Stimulated activated CD4-positive, alpha-beta T cell treated with anti-CD3 and anti-CD28 coated beads, Interleukin-2, amount 100 ng/mL, for 24 hours (primary cell): ENCODE measurements at places on chromosomes 1 and 21.

GRCh38 chr1:201626629-201627275, 87.8 kb downstream of the NAV1 start:
- DNase-seq = no peak

- DNase-seq = no peak
Observed at GRCh38 chr1:2166254-2166653, 28.3 kb downstream of the FAAP20 start.

- DNase-seq = no peak
Observed at GRCh38 chr1:9242338-9242969, 7.9 kb downstream of the H6PD start.

- no peak for DNase-seq
Observed at GRCh38 chr1:169119405-169119804, 12.9 kb downstream of the ATP1B1 start.

DNA sequence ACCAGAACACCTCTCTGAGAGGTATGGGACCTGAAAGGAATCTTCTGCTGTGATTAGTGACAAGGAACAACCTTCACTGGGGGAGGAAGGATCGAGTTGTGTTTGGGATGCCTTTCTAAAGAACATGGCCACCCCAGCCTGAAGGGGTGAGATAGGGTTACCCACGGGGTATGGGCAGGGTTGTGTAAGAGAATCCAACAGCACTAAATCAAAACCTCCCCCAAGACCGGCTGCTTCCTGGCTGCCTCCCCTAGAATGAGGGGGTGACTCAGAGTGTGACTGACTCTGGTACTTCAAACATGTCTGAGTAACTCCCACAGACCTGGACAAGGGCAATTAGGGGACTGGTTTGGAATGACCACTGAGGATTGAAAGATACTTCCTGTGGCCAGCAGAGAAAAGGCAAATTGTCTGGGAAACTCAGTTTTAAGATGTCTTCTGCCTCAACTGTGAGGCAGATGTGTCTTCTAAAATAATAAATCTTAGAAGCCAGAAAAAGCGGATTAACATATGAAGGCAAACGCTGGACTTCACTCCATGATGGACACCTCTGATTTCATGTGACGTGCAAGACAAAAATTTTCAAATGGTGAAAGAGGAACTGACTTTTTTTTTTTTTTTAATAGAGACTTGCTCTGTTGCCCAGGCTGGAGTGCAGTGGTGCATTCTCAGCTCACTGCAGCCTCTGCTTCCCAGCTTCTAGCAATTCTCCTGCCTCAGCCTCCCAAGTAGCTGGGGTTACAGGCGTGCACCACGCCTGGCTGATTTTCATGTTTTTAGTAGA, 6.7 kb upstream of the PTPN14 start:
- no peak for DNase-seq

GRCh38 chr21:31732597-31733550, 956 bp upstream of the SCAF4 start:
- peak; percentile 34 for DNase-seq

DNA sequence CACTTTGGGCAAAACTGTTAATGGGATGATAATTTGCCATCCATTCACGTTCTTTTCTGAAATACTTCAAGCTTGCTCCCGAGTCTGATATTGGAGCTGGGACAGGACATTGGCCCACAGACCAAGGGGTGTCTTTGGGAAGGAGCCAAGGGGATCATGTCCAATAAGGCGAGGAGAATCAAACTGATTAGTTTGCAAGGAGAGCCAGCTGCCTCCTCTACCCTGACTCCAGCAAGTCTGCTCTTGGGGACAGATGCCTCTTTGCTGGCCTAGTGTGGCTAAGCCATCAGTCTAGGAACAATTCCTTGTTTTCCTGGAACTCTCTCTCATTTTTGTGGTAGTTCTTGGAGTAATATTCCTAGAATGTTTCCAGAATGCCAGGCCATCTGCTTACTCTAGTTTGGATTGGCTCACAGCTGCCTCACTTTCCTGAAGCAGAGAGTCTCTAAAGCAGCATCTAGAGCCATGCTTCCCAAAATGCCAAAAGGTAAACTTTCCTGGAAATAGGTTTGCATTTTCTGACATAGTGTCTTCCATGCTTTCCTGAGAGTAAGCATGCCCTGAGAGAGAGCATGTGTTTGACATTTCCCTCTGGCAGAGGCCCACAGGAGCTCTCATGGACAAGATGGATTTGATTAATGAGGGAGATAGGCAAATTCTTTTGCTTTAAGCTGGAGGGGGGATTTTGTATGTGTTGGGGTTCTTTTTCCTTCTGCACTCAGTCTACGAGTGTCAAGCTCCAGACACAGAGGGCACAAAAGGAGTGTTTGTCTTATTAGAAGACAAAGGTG, 145.6 kb downstream of the GDAP2 start:
- DNase-seq = no peak

DNA sequence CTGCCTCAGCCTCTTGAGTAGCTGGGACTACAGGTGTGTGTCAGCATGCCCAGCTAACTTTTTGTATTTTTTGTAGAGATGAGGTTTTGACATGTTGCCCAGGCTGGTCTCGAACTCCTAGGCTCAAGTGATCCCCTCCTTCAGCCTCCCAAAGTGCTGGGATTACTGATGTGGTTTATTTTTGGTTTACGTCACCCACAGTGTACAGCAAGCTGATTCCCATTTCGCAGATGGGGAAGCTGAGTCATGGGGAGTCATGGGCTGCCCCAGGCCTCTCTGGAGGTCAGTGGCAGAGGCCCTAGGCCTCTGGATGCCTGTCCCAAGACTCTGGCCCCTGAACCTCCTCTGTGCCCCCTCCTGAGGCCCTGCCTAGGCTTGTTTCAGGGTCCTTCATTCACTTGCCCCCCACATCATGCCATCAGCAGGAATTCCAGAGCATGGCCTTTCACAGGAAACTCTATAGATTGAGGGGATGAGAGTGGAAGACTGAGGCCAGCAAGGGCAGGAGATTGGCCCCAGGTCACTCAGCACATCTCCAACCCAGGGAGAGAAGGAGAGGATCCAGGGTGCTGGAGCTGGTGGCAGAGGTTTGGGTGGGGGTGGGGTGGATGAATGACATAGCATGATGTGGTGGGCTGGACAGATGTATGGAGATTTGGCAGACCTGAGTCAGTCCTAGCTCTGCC, 266.0 kb downstream of the PTPRU start:
- no peak for DNase-seq

DNA sequence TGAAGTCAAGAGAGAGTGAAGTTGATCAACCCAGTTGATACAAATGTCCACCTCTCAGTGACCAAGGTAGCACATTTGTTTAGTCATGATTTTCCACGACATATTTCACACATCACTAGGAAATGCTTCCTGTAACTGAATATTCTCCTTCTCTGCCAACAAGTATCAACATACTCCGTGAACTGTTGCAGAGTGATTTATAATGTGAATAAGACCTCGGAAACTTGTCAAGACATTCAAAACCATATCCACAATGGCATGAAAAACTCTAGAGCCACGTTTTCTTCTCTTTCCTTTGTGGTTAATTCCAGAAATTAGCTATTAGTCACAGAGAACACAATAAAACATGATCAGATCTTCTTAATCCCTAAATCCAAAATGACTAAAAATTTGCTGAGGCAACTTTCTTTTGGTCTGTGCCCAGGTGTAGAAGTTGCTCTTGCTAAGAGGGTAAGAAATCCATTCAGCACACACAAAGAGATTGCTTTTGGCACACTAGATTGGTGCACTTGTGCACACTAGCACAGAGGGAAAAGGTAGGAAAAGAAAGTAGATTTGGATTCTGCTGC, 244.3 kb upstream of the NRIP1 start:
- no peak for DNase-seq

DNA sequence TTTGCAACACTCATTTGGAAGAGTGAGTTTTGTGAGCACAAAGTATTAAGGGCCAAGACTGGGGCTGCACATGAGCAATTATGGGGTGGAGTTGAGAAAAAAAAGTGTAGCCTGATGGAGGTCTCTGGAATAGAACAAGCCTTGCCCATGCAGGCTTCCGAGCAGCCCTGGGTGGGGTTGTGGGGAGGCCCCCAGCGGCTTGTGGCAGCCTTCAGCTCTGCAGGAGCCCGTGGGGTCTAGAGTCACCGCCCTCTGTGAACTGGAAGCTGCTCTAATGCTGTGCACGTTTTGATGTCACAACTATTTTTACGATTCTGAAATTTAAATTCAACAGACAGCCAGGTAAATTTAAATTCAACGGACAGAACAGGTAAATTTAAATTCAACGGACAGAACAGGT, 58.9 kb downstream of the BACE2 start:
- DNase-seq = no peak

DNA sequence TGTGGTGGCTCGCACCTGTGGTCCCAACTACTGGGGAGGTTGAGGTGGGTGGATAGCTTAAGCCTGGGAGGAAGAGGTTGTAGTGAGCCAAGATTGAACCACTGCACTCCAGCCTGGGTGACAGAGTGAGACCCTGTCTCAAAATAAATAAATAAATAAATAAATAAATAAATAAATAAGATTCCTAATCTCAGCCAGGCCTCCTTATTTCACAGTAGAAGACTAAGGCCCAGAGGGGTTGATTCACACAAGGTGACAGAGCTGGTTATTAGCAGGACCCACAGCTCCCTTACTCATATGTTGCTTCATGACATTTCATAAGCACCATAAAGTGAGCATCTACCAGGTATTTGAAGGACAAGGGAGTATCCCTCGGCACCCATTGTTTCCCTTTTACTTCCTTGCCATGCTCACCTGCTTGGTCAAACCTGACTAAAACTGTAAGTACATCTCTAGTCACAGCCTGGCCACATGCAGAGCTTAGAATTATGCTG, 32.7 kb downstream of the ALG14 start:
- DNase-seq = no peak

DNA sequence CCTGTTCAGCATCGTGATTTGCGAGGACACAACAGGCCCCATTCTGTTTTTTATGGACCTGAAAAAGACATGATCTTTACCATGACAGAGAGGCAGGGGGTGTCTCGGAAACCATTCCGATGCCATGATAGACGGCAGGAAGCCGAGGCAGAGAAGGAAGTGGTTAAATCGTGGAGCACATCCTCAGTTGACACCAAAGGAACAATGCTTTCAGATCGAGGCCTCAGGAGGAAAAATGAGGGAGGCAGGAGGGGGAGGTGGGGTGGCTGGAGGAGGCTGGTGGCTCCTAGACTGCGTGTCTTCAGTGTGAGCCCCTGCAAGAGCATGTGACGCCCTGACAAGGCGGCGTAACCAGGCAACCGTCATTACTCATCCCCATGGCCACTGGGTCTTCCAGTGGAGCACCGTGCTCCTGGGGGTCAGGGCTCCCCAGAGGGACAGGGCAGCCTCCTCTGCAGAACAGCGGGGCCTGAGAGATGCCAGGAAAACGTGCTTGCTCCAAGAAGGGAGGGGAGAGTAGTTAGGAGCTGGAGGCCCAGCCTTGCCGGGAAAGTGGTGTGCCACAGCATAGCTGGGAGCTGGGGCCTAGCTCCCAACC, 172.8 kb upstream of the TMEM51 start:
- DNase-seq = no peak

- no peak for DNase-seq
Observed at GRCh38 chr1:208242941-208243526, 1.1 kb downstream of the PLXNA2 start.

DNA sequence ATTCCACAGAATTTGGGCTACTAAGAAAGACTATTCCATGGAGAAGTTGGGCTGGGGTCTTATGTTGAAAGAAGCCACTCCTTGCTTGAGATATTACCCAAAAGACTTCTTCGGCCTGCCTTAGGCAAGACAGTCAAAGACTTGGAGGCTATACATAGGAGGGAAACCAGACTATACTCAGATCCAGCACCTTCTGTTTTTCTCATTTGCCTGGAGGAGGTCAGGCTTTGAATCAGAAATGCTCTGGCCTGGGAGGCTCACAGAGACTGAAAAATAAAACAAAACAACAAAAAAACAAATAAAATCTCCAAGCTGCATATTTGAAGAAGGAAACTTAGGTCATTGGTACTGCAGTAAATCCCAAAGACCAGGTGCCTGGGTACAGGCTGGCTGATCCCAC, 38.4 kb upstream of the EXOSC10 start:
- no peak for DNase-seq

DNA sequence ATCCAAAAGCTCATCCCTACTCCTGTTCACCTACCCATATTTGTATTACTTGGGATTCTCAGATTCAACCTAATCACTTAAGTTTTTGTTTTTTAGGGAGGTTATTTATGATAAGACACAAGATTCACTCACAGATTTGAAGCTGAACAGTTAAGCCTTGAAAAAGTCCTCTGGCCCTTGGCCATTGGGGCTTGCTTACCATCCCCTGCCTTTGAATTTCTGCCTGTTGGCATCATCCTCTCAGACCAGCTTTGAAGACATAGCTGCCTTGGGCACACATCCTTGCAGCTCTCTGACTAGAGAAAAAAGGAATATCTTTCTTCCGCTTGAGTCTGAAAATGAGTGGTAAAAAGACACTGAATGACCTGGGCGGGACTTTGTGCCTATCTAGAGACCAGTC, 41.8 kb upstream of the RALGPS2 start:
- no peak for DNase-seq

GRCh38 chr1:174963529-174964125, 36.1 kb upstream of the CACYBP start:
- DNase-seq = no peak

DNA sequence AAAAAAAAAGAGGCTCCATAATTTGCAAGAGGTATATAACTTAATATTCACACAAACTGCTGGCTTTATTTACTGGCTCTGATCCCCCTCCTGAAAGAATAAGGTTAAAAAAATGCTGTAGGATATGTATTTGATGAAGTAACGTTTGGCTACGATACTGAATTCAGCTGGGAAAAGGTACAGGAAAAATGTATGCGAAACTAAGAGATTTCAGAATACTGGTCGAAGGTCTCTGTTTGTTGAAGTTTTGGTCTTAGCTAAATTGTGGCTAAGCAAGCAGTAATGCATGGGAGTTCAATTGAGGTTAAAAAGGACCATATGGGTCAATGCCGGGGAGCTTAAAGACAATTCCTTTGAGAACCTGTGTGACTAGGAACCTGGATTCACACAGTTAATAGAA, 355.5 kb upstream of the NCAM2 start:
- no peak for DNase-seq

- no peak for DNase-seq
Observed at GRCh38 chr1:82125119-82125518, 324.4 kb downstream of the ADGRL2 start.

- DNase-seq = no peak
Observed at GRCh38 chr21:38626306-38626705, 128.0 kb upstream of the ERG start.

DNA sequence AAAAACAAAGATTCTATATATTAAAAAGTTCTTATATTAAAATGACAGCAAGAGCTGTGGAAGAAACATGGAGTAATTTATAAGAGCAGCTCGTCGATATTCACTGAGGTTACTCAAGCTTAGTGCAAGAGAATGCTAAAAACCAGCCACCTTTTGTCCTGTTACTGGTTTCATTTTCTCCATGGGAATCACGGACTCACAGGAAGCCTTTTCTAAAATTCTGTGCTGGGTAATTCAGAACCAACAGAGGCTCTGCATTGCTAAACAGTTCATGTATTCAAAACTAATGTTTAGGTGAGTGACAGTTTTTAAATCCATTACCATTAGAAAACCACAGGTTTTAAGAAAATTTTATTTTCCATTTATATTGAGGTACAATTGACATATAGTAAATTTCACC, 147.8 kb upstream of the MAP1LC3C start:
- DNase-seq = no peak
